NCI-H2107 (cell line): ENCODE measurements at places on chromosomes 13 and 19.

GRCh38 chr19:38304352-38304865 lies 358 bp downstream of the C19orf33 start:
- no peak for DNase-seq

DNA sequence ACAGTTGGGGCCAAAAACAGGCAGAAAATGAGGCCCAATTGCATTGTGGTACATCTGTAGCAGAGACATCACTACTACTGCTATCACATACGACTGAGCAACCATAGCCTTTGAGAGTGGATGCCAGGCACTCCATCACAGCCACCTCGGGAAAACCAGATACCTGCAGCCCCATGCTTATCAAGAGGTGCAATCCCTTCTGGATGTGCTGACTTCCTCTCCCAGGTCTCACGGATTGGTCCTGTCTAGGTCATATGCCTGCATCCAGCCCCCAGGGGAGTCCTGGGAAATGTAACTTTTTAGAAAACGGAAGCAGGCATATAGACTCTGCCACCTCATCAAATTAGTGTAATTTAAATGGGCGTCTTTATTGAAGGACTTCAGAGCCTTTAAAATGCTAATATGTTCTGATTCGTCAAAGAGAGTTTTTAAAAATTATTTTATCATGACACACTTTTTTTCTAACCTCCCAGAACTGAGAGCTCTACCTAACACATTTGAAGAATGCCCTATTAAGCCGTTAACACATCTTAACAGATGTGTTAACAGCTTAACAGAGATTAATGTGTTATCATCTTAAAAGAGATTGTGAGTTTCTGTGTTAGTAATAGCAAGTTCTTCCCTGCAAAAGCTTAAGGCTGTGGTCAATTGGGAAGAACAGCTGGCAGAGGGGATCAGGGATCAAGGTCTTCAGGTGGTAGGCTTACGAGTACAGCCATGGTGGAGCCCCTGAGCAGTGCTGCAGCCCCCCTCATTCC lies 63.9 kb downstream of the DLEU7 start:
- DNase-seq: no peak

DNA sequence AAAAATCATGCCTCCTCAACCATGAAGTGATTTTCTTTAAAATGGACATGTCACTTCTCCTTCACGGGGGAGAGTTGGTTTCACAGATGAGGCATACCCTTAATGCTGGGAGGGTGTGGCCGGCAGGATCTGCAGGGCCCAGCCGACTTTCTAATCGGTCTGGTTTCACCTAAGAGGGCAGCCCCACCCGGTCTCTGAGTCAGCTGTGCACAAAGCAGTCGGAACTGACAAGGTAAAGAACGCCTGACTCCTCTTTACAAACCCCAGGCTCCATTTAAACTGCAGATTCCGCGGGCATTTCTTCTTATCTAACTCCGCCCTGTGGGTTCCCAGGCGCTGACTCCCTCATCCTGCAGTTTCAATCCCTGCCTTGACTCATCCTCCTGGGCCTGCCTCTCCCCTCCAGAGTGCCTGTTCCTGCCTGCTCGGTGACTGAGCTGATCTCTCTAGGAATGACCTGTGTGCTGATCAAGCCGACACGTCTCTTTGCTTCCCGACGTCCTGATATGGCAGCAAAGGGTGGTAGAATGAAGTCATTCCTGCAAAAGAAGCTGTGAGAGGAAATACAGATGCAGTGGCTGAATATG lies 63.4 kb downstream of the EFNB2 start:
- DNase-seq: no peak

- no peak for DNase-seq
These were observed 5.4 kb upstream of the PPP1R37 start for GRCh38 chr19:45087531-45087930.

DNA sequence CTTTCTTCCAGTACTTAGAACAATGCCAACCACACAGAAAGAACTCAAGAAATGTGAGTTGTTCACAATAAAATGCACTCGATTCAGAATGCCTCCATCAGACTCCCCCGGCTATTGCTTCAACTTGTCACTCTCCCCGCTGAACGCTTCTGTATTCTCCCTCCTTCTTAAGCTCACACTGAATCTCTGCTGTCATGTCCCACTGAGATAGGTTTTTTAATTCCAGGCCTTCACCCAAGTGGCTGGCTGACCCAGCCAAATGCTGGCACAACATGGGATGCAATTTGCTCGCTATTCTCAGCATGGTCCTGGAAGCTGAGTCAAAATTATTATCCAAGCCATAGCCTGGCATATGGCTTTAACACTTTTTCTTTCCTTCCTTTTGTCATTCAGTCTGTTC lies 76.8 kb upstream of the SERP2 start:
- no peak for DNase-seq

GRCh38 chr19:12841094-12841493 lies 2.8 kb downstream of the MAST1 start:
- DNase-seq: no peak

DNA sequence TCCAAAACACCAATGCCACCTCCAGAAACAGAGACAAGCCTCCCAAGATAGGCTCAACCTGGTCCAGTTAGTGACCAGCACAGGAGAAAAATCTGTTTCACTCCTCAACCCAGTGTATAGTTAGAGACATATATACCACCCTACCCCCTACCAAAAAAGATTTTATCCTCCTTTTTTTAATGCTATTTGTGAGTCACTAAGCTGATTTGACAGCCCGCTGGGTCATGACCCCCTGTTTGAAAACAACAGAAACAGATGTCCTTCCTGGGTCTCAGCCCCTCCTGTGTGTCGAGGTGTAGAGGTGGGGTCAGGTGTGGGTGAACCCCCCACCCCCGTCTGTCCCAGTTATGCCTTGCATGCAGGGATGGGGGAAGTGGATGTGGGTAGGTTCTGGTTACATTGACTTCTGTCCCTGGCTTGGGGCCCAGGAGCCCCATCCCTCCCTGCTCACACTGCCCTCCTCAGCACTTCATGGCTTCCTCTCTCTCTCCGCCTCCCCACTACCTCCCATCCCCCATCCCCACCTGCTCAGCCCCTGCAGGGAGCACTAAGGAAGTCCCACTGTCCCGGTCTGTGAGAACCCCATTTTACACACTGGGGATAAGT lies 14.0 kb upstream of the TOMM40 start:
- DNase-seq: peak; percentile 12

GRCh38 chr13:39527961-39528660 lies 74.9 kb downstream of the LHFPL6 start:
- no peak for DNase-seq

DNA sequence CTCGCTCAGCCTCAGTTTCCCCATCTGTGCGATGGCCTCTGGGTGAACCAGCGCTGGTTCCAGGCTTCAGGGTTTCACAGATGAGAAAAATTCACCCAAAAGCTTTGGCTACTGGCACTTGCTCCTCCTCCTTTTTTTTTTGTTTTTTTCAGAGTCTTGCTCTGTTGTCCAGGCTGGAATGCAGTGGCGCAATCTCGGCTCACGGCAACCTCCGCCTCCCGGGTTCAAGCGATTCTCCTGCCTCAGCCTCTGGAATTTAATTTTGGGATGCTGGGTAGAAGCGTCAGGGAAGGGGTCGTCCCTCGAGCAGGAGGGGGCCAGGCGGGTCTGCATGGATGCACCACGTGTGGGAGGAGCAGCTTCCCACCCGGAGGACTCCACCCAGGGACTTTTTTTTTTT lies 7.0 kb downstream of the PRSS57 start:
- DNase-seq: no peak

DNA sequence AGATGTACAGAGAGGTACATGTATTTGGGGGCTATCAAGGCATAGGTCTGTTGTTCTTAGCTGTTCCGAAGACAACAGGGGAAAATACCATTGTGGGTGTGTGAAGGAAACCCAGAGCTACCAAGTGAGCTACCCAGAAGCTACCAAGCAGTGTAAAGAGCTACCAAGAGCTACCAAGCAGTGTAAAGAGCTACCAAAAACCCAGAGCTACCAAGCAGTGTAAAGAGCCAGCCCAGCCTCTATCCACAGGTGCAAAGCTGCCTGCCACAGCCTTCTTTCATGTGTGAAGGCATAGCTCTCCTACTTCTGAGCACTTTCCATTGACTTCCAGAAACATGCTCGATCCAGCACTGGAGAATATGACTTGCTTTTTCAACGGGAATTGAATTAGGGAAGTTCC lies 145.7 kb downstream of the AKAP11 start:
- no peak for DNase-seq

DNA sequence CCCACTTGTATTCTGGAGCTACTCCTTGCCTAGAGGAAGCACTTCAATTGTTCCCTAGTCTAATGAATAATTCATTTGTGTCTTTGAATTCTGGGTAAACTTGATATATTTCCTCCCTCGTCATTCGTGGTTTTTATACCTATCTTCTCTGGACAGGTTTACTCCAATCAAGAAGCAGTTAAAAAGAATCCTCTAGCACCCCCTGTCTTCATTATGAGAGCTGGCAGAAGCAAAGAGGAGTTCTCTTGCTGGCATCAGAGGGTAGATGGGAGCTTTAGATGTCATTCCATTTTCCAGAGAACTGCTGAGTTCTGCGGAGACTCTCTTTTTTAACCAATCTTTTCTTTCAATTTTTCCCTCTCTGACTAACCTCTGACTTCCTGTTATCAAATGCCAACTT lies 627.7 kb downstream of the FGF9 start:
- DNase-seq: no peak

DNA sequence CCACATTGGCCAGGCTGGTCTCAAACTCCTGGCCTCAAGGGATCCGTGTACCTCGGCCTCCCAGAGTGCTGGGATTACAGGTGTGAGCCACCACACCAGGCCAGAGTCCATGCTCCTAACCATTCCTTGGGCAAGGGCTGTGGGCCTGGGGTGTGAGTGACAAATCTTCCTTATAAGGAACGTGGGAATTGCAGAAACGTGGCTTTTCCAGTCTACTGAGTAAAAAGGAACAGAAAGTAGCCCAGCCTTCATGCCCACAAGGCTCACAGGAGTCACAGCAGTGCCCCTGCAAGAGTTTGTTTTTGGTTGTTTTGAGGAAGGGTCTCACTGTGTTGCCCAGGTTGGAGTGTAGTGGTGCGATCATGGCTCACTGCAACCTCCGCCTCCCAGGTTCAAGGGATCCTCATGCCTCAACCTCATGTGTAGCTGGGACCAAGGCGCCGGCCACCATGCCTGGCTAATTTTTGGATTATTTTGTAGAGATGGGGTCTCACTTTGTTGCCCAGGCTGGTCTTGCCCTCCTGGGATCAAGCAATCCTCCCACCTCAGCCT lies 5.1 kb downstream of the MYPOP start:
- DNase-seq: no peak

DNA sequence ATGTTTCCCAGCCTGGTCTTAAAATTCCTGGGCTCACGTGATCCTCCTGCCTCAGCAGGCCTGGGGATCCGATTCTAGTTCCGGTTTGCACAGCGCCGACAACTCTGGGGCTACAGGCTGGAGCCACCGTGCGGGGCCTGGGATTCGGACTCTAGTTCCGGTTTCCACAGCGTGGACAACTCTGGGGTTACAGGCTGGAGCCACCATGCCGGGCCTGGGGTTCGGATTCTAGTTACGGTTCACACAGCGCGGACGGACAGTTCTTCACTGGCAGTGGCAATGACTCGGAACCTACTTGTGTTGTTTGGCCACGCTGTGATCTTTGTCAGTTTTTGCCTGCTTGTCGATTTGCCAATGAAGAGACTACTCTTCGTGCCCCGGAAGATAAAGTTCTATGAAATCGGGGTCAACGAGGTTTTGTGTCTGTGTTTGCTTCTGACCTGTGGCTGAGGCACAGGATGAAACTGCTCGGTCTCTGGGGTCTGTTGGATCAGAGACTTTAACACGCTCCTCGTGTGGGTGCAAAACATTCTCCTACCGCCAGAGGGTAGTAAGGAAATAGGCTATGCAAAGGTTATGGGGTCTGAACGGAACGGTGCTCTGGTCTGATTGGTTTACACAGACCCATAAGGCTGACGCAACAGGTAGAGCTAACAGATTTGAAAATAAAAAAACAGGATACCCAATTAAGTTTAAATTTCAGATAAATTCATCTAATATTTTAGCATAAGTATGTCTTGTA lies 12.1 kb upstream of the ZSCAN1 start:
- DNase-seq: no peak

- DNase-seq: no peak
These were observed 15.8 kb upstream of the TUBGCP3 start for GRCh38 chr13:112603641-112604225.

DNA sequence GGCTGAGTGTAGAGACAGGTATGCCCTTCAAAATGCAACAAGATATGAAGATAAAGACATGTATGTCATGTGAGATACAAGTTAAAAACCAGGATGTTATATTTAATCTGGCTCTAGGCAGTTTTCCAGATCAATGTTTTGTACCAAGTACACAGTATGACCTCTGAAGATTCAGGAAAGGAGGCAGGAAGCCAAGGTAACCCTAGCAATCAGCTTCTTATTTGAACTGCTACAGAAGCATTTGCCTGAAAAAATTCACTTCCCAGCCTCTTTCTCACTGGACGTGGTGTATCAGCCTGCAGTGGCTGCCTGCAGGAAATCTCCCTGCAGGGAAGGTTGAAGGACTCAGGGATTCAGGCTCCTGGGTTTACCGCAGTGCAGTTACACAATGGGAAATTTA lies 24.1 kb downstream of the OLFM4 start:
- DNase-seq: no peak

- peak; percentile 43 for DNase-seq
These were observed 62.6 kb downstream of the MLLT1 start for GRCh38 chr19:6216996-6217751.

DNA sequence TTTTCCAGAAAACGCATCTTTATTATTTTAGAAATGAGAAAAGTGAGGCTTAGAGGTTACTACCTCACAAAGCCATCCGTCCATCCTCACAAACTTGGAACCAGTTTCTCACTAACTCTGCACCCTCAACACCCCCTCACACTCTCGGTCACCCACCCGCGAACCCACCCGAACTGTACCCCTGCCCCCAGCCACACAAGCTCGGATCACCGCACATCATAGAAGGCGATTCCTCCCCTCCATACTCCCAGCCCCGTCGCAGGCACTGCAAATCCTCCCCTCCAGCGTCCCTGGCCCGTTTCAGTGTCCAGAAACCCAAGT lies 238 bp downstream of the ZNF260 start:
- no peak for DNase-seq
